ENCODE measurements at places on chromosomes 16 and 17.

- DNase-seq, result no peak
These were observed 110.4 kb downstream of the MSI2 start for GRCh38 chr17:57366558-57367351.

DNA sequence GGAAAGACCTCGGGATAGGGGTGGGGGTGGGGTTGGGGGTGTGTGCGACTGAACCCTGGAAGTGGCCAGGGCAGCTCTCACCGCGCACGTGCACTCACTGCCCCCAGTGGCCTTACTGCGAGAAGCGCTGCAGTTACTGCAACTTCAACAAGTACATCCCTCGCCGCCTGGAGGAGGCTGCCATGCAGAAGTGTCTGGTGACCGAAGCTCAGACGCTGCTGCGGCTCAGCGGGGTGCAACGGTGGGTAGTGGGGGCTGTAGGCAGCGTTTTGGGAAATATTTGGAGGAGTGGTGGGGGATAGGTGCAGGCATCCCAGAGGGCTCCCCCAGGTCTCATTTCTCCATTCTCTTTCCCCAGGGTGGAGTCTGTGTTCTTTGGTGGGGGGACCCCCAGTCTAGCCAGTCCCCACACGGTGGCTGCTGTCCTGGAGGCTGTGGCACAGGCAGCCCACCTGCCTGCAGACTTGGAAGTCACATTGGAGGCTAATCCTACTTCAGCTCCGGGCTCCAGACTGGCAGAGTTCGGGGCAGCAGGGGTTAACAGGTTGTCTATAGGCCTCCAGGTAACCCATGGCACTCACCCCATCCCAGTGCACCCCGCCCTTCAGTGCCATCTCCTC lies 972 bp downstream of the RSAD1 start:
- DNase-seq, result peak; percentile 56

DNA sequence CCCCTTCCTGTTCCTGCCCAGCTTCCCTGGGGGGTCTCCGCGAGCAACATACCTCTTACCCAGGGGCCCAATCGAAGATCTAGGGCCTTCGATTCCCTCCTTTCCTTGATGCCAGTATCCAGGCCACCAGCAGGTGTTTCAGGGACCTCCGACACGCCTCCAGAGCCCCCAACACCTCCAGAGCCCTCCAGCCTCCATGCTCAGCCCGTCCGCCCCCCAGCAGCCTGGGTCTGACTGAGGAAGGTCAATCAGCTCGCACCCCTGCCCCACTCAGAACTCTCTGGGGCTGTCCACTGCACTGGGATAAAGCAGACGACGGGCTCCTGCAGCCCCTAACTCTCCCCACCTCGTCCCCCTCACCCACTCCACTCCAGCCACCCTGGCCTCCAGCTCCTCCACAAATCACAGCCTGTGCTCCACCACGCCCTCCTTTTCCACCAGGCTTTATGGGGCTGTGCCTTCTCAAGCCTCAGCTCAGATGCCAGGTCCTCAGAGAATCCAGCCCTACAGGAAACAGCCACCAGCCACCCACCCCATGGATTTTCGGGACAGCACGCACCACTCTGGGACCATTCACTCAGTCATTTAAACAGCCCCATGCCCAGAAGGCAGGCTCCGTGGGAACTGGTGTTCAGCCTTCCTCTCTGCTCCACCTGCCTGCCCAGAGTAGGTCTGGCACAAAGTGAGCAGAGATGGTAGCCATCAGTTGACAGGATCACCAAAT lies 247.1 kb downstream of the RBFOX3 start:
- DNase-seq, result no peak

DNA sequence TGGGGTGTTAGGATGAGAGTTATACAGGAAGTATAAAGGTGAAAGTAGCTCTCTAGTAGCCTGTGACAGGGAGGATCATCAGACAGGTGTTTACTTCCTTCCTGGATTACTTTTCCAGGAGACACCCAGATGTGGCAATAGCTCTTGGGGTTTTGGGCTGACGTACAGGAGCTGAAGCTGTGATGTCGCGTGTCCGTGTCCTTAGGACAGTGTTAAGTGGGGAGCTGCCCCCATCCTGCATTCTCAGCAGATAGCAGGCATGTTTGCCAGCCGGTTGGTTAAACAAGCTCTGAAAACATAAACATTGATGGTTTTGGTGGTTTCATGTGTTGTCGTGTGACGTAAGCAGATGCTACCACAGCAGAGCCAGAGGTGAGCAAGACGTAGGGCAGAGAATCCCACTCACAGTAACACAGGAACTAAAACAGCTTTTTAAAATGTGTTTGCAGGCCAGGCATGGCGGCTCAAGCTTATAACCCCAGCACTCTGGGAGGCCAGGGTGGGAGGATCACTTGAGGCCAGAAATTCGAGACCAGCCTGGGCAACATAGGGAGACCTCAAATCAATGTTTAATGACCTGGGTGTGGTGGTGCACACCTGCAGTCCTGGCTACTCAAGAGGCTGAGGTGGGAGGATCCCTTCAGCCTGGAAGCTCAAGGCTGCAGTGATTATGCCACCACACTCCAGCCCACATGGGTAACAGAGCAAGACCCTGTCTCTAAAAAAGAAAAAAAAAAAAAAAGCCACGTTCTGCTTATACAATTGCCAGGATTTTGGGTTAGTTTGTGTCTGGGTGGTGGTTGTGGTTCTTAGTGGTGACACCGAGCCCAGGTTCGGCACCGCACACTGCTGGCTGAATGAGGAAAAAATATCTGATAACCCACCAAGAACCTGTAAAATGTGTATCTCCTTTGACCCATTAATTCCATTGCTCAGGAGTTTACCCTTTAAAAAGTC lies 18.2 kb upstream of the IL17C start:
- DNase-seq, result no peak

- no peak for DNase-seq
These were observed 15.5 kb upstream of the BRCA1 start for GRCh38 chr17:43140396-43141332.

- no peak for DNase-seq
These were observed 19.7 kb downstream of the DEXI start for GRCh38 chr16:10922328-10923145.

DNA sequence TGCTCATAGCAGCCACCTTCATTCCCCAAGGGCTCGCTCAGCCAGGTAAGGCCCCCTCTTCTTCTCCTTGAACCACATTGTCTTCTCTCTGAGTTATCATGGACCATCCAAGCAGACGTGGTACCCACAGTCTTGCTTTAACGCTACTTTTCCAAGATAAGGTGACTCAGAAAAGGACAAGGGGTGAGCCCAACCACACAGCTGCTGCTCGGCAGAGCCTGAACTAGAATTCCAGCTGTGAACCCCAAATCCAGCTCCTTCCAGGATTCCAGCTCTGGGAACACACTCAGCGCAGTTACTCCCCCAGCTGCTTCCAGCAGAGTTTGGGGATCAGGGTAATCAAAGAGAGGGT lies 272 bp downstream of the CCL2 start:
- no peak for DNase-seq

DNA sequence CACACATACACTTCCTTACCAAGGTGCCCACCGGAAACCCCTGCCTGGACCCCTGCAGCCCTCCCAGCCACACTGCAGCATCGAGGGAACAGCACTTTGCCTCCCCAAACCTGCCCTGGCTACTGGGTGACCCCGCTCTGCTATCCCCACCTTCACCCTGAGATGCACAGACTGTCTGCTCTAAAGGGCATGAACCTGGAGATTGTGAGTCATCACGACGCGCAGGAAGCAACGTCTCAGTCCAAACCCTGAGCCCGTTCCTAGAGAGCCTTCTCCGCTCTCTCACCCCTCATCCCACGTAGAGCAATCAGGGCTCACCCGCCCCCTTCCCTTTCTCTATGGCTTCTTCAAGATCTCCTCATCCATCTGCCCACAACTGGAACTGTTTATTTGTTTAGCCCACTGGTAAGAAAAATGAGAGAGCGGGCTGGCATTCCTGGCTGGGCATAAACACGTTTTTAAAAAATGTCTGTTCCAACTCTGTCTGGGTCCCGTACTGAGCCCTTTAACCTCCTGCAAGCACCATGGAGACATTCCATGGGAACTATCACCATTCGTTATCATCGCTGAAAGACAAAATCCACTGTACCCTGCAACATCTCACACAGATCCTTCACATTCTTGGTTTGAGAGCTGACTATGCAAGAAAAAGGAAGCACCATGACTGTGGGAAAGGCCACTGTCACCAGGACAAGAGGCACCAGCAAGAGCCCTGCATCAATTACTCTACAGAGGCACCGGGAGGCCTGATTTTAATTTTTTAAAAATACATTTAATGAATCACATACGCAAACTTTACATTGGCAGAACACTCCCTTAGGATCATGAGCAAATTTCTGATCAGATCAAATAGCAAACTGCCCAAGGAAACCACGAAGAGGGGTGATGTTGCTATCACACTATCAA lies 28.2 kb downstream of the ZFHX3 start:
- no peak for DNase-seq

DNA sequence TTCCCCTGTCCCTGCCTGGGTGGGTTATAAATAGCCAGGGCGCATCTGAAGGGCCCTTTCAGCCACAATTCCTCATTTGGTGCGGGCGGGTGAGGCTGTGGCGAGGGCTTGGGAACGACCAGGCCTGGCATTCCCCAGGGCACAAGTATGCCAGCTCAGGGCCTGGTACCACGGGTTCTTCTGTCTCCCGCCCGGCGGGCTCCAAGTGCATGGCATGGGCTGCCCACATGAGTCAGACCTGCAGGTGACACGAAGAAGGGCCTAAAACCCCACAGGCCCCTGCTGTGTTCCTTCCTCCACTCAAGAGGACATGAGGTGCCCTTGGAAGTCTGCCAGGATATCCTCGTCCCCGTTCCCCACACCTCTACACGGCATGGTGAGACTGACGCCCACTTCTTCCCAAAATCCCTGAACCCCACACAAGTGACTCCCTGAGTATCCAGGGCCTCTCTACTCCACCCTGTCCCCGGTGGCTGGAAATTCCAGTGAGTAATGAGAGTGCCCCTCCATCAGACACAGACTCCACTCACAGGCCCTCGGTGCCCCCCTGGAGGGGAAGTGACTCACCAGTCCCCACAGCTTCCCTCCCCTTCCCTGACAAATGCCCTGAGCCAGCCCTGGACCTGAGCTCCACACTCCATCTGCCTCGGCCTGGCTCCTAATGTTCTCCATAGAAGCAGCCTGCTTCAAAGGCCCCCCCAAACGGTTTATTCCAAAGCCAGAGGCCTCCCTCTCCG lies 68.8 kb downstream of the ABR start:
- no peak for DNase-seq

DNA sequence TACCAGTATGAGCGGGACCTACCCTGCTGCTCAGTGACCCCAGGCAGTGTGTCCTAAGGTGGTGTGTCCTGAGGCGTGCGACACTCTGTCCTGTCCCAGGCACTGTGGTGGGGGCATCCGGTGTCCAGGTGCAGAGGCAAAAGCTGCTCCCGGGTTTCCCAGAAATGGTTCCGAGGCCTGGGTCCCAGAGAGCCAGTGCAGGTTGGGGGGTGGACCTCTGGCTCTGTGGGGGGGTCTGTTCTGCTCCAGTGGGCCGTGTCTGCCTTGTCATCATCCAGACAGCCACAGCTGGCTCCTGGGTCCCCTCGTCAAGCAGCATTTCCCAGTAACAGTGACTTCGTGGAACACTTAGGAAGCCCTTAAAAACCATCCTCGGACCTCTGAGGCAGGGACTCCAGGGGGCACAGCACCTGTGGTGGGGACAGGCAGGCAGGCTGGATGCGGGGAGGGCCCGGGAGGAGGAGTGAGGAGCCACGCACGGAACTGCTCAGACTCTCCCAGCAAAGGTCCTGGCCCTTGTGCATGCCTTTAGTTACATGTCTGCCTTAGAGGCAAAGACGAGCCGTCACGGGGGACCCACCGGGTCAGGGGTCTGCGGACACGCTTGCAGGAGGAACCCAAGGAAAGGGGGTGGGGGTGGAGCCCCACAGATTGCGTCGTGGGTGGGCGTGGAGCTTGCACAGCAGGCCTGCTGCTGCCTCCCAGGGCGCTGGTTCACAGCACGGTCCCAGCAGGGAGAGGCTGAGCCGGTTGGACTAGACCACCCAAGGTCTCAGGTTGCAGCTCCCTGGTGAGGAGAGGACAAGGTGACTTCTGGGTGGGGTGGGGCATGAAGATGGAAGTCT lies 5.6 kb downstream of the SLC16A3 start:
- DNase-seq, result no peak

DNA sequence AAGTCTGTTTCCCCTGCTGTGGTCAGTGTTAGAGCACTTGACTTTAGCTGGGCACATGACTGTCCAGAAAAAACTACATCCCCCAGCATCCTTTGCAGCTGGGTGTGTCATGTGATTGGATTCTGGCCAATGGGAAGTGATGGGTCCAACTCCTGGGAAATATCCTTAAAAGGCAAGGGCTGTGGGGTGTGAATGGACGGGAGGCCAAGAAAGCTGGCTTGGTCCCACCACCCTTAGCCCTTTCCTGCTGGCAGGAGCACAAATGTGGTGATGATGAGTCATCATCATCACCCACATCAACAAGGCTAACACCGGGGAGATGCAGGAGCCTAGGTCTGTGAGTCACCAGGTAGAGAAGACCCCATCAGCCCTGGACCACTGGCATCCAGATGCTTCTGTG lies 341.7 kb downstream of the C16orf95 start:
- DNase-seq, result no peak
